Activated T-helper 1 cell treated with anti-CD3 and anti-CD28 coated beads, Interleukin-2, amount 50 U/mL, for 16 hours (primary cell): ENCODE measurements at places on chromosomes 2 and 18.

GRCh38 chr18:76823161-76823538, 793 bp downstream of the ZNF236 start:
- DNase-seq: no peak

GRCh38 chr2:34738691-34739090, 1139.6 kb upstream of the FAM98A start:
- DNase-seq: no peak

GRCh38 chr2:206328974-206329373, 54.5 kb downstream of the ZDBF2 start:
- DNase-seq: no peak

GRCh38 chr2:102116630-102117471, 25.7 kb upstream of the IL1R1 start:
- DNase-seq: no peak

- no peak for DNase-seq
Measured at GRCh38 chr18:23671564-23671963, 8.9 kb upstream of the ANKRD29 start.

- DNase-seq: no peak
Measured at GRCh38 chr2:190119257-190119656, 56.7 kb upstream of the MSTN start.

DNA sequence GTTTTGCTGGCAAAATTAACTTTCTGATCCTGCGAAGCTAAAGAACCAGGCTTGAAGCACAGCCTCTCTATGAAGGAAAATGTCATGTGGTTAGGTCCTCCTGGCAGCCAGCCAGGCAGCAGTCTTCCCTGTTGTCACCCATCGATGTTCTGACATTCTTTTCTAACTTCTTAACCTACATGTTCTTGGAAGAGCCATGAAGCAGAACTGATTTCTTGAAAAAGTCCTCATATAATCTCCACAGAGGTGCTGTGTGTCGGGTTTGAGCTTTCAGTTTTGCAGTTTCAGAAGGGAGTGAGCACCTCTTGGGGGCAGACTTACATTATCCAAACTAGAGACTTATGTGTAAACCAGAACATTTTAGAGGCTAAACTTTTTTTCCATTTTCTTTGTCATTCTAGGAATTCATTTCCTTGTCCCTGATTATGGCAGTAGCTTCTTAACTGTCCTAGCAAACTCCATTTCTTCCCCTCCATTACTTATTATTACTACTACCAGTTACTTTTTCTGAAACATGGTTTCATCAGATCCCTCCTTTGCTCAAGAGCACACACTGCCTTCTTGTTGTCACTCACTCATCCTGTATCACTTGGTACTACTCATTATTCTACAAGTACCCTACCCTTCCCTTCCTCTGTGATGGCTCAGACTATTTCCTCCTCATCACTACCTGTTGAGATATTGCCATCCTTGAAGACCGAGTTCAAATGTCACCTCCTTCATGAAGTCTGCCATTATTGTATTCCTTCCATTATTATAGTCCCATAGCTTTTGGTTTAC, 31.1 kb downstream of the DOK1 start:
- no peak for DNase-seq

DNA sequence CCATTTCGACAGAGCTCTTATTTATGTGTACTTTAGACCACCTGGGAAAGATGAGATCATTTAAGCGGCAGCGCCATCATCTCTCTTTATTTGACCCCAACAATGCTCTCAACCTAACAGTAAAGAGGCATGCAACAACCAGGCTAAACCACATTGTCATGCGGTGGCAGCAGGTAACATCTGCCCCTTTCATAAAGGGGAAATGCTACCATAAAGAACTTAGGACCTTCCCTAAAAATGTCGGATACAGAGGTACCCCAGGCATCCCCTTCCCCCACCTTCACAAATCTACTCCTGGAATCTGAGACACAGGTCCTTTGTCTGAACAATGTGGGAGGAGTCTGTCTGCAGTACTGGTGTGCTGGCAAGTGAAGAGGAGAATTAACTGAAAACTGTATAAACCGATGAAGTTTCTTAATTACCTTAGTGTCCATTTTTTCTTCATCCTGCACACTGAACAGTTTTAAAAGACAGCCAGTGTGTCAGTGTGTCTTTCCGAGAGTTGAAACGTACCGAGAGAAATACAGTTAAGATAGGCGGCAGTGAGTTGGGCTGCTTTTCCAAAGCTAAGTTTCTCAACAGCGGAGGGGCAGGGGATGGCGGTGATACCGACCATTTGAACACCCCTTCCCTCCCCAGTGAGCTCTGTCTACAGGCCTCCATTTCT, 1.9 kb downstream of the MEX3C start:
- no peak for DNase-seq

DNA sequence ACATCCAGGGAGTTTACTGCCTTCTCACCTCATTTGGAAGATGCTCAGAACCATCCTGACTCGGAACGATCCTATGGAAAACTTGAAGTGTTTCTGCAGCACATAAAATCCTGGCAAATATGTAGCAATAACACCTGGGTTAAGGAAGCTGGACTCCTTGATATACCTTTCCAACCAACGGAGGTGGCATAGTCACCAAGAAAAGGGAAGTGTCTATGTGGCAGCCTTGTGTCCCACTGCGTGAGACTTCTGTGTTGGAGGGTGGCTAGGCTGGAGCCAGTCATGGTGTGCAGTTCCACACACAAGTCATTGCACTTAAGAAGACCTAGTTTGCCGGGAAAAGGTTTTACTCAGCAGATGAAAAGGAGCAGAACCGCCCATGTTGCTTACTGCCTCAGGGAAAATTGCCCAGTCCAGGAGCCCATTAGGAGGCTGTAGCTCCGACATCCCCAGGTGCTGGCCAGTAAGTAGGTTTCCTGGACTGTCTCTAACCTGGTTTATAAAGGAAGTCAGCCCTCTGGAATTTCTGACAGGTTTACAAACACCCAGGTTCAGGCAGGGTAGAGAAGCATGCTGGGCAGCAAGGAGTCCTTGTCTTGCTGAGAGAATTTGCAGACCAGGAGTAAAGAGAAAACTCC, 46.2 kb upstream of the SPRED2 start:
- no peak for DNase-seq

DNA sequence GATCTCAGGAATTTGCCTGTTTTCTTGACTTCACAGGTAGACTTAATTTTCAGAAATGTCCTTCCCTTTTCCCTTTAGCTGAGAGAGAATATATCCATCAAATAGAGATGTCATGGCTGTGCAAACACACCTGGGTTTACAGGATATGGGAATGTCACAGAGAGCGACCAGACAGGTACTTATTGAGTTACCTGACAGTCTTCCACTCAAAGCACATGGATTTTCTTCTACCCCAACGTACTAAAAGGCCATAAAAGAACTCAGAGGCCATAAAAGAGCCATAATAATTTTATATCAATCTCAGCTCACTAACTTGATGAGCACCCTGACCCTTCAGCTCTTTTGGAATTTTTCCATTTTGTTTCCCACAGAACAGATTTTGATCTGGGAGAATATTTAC, 5.3 kb upstream of the DTNA start:
- DNase-seq: no peak

- DNase-seq: no peak
Measured at GRCh38 chr18:6994771-6995430, 122.7 kb downstream of the LAMA1 start.

DNA sequence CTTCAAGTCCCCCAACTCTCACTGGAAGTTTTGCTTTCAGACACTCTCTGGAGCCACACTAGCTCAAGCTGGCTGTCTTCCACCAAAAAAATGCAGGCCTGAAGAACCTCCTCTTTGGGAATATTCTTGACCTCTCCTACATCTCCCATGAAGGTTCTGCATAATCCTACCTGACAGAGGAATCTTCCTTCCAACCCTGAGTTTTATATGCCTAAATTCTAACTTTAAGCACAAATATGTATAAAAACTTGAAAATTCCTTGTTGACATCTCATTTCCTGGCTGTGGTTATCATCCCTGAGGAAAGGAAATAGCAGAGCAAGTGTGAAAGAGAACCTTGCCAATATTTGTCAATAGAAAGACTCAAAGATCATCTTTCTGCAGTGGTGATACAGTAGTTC, 249.0 kb downstream of the LPIN1 start:
- no peak for DNase-seq

DNA sequence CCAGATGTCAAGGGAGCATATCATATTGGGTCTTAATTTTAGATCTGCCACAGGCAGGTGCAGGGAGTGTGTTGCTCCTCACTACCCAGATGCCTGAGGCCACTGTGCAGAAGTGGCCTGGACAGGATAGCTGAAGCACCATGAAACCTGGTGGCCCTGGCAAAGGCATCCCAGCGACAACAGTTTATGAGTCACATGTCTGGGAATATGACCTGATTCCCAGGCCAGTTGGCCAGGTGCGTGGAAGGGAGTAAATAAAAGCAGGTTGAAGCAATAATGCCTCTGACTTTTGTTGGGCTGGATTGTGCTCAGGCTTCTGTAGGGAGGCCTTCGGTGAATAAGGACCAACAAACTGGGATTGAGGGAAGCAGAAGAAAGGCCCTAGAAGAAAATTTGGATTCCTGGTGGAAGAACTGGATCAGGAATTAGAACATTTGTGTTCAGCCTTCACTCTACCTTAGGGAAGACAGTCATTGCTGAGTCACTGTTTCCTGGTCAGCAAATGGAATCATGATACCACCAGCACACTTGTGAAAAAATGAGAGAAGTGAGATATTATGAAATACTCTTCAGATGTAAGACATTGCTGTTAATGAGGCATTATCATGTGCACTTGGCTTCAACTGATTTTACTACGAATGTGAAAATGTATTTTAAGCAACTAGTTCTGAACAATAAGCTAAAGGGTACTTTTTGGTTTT, 78.4 kb upstream of the ZNF516 start:
- DNase-seq: no peak

DNA sequence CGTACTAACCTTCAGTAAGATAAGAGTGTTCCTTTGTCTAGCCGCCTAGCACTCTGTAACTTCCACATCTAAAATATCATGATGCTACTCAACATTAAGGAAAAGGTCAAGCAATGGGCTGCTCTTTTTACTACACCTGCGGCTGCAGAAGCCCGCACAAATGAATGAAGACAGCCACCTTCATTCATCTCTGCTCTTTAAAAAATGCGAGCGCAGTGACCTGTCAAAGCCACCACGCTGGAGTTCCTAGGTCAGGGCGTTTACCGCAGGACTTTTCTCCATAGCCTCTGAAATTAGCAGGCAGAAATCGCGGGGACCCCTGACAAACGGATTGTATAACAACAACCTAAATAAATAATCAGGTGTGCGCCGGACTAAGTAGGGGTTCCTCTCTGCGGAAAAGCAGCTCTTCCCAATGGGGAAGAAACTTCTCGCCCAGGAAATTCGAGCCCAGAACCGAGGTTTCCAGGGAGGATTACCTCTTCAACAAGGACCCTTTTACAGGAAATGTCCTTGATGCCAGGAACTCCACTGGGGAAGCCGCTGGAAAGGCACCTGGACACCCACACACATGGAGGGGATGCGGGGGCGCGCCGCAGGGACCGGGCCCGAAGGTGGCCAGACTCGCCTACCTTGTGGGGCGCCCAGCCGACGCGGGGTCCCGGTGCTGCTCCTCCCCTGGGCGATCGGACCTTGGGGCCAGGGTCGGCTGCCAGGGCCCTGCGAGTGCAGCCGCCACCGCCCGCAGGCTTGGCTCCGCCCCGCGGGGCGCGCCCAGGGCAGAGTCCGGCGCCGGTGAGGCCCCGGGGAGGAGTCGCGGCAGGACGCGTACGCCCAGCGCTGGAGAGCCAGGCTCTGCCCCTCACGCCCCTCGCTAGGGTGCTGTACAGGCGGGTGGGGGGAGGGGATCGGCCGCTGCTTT, at the start of gene CCDC68:
CCDC68 (minus strand) TSS at position 758 of the 922 bp plus-strand sequence. CDS start 16,670 bp downstream, outside the sequence.
- no peak for DNase-seq

DNA sequence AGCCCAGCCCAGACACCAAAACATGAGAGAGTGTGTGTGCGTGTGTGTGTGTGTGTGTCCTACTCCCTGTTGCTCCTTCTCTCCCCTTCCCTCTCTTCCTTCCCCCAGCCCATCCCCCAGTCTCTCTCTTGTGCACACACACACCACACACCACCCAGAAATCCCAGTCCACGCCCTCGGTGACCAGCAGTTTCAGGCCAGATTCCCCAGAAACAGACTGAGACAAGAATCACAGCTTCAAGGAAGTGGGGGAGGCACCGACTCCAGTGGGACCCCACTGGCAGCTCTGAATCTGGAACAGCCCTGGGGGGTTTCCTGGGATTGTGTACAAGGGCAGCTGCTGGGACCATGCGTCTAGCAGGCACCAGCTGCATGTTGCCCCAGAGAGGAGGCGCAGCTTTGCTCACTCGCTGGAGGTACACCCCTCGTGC, 113.5 kb downstream of the NDUFA10 start:
- no peak for DNase-seq

- DNase-seq: no peak
Measured at GRCh38 chr2:96320728-96321622, 4.1 kb upstream of the ITPRIPL1 start.

DNA sequence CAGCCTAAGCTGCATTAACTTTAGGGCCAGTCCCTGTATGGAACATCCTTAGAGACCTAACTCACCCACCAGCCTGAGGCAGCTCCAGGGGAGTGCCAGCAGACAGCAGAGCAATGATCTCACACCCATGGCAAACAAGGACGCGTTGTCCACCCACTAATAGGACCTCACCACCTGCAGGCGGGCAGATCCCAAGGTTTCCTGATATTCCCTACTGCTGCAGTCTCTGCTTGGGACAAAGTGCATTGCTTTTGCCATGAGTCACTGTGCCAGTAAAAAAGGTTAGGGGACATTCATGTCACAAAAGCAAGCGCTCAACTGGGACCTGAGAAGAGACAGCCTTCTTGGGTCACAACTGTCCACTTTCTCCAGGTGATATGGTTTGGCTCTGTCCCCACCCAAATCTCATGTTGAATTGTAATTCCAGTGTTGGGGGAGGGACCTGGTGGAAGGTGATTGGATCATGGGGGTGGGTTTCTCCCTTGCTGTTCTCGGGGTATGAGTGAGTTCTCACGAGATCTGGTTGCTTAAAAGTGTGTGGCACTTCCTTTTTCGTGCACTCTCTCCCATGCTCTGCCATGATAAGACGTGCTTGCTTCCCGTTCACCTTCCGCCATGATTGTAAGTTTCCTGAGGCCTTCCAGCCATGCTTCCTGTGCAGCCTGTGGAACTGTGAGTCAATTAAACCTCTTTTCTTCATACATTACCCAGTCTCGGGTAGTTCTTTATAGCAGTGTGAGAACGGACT, 160.2 kb downstream of the MIB1 start:
- DNase-seq: no peak

DNA sequence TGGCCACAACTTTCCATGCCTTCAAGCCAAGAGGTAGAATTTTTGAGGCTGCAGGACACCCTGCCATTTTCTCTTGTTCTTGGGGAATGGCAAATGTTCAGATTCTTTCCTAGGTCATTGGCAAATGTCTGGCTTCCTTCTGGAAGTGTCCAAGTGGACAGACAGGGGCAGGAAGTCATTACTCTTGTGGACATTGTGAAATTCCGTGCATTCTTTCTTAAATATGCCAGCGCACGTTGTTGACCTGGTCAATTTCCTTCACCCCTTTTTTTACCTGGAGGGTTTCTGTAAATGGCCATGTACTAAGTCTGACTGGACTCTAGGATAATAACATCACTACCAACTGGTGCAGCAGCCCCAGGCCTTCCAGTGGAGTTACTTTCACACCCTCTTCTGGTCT, 13.9 kb downstream of the ASB18 start:
- DNase-seq: no peak

- DNase-seq: no peak
Measured at GRCh38 chr2:190599073-190599472, 49.8 kb upstream of the NAB1 start.

GRCh38 chr18:28846958-28847357, 670.0 kb upstream of the CDH2 start:
- DNase-seq: no peak
